ENCODE measurements at places on chromosomes 5 and 9. TPM values are rescaled to one million over a fixed set of nuclear protein-coding genes. Genes with fewer than 3 reads are reported as not detected.

GRCh38 chr5:79499640-79500273 lies 14.2 kb downstream of the HOMER1 start:
- no peak for DNase-seq

DNA sequence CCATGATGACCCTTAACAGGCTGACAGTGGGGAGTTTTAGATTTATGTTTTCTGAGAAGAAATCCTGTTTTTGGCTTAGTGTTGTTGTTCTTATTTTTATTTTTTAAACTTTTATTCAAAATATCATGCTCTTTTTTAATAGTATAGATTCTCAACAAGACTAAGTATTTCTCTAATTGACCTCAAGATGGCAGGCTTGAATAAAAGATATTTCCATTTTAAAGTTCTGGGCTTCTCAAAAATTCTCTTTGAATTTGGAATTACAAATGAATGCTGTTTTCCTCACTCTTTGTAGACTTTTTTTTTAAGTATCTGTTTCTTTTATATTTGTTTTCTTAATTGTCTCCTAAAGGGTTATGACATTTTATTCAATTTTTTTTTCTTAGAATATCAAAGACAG lies 50.0 kb upstream of the SH3GL2 start:
- DNase-seq: no peak

KLF4 gene
- total RNA-seq: 65.3 TPM

- DNase-seq: no peak
Observed at GRCh38 chr5:143898916-143899591, 87.1 kb downstream of the HMHB1 start.

GRCh38 chr9:7707934-7708333 lies 91.6 kb downstream of the DMAC1 start:
- DNase-seq: no peak

PROB1 gene
- not detected for total RNA-seq
